ENCODE measurements at places on chromosomes 12 and 14.

GRCh38 chr12:86663716-86664115 lies 407.5 kb upstream of the MGAT4C start:
- no peak for DNase-seq

DNA sequence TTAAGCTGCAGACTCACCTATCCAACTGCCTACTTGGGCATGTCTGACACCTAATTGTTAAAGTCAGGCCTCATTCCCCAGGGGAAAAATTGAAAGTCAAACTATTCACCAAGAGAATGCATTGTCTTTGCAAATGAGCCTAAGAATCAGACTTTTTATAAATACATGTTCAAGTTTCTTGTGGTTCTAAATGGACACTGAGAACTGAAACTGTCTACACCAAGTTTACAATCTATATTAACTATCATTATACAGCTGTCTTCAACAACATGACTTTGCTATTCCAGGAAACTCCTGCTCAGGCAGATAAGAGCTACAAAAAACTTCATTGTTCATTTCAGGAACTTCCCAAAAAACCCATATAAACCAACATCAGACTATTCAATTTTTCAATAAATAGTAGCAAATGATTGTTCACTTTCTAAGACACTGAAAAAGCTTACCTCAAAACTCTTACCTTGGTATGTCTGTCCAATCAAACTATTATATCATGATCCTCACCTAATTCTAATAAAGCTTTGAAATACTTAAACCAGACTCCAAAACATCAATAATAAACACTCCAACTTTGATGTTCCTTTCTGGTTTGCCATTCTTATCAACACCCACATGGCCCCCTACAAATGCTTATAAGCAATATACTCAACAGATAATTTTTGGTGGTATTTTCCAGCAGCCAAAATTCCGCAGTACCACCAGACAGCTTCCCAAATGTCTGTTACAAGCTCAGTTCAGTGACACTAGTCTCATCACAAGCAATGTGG lies 24.2 kb downstream of the CDK17 start:
- DNase-seq, result no peak

DNA sequence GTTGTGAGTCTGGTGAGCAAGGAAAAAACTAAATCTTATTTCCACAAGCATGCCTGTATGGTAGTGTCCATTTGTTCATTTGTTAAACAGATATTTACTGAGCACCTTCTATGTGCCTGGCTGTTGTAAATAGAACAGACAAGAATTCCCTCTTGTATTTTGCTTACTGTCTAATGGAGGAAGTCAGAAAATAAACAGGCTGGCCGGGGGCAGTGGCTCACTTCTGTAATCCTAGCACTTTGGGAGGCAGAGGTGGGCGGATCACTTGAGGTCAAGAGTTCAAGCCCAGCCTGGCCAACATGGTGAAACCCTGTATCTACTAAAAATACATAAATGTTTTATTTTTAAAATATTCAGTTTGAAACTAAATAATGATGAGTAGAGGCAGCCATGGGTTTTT lies 79.3 kb downstream of the GTF2A1 start:
- DNase-seq, result no peak

- no peak for DNase-seq
These were observed 76.3 kb downstream of the COX16 start for GRCh38 chr14:70283156-70283555.

- DNase-seq, result no peak
These were observed at the start of gene RAB35 for GRCh38 chr12:120116441-120116791. Gene RAB35, minus strand, starts transcription at chr12:120116753. Its CDS starts 103 bp downstream, at chr12:120116650.

DNA sequence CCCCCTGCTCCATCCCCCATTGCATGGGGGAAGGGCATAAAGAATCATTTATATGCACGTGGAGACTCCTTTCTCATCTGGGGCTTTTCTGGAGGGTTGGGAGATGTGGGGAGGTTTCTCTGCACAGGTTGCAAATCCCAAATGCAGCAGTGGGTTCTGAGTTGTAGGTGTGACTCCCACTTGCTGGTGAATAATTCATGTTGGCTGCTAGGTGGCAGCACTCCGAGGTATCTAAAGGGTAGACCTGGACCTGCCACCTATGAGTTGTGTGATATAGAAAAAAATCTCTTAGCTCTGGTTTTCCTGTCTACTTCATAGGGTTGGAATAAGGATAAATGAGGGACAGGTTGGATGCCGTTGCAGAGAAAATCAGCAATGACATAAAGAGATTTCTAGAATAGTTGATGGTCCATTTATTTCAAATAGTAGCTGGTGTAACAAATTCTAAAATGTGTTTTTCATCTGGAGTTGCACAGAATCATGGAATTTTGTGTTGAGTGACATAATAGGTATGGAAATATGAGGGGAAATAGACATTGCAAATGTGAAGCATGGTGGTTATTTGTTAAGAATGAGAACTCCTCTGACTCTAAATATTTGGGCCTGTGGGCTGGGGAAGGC lies 4.6 kb downstream of the MARCHF9 start:
- DNase-seq, result no peak

GRCh38 chr12:82019533-82019932 lies 260.4 kb upstream of the PPFIA2 start:
- no peak for DNase-seq

- DNase-seq, result no peak
These were observed 32.0 kb downstream of the SSH1 start for GRCh38 chr12:108825201-108825950.

DNA sequence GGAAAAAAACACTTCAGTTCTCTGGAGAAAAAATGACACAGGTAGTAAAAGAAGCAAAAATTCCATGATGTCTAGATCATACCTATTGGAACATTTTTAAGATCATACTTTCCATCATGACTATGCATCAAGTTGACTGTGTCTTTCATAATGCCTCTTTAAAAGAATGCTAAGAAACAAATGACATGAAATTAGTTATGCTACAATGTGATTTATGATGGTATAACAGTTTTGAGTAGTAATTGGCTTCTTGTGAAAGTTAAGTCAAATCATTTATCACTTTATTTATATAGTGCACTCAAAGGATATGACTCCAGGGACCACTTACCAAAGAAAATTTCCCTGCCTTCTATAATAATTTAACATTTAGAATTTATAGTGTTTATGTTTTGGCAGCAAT lies 28.5 kb downstream of the RASSF9 start:
- DNase-seq, result no peak
